Central memory CD8-positive, alpha-beta T cell (primary cell): ENCODE measurements at places on chromosomes 2 and 18.

GRCh38 chr2:72822794-72823193 lies 3.0 kb downstream of the EXOC6B start:
- DNase-seq = no peak

DNA sequence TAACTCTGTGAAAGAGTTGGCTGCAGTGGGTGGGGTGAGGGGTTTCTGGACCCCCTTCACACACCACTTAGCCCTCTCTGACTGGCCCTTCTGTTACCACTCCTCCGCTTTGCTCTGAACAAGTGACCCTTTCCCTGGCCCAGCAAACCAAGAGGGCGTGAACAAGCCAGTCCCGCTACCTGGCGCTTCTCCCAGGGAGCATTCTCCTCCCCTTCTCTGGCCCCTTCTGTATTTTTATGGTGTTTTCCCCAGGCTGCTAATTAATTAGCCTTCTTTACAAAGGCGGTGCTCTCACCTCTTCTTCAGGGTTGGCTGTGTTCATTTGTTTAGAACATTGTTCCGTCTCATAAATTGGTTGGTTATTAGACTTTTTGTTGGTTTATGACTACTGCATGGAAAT lies 180.1 kb downstream of the MGAT5 start:
- DNase-seq = no peak

DNA sequence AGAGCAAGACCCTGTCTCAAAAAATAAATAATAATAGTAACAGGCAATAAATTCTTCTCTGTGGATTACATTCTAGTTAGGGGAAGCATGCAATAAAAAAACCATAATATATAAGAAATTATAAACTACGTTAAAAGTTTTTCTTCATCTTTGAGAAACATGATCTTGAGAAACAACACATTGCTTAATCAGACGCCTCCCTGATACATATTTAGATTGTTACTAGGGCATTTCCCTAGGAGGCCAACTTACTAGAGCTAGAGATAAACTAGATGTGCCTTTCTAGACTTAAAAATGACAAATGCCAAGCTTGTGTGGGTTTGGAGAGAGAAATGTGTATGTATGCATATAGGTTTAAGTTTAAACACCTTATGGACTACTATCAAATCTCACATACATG lies 76.3 kb upstream of the GALNT5 start:
- no peak for DNase-seq

DNA sequence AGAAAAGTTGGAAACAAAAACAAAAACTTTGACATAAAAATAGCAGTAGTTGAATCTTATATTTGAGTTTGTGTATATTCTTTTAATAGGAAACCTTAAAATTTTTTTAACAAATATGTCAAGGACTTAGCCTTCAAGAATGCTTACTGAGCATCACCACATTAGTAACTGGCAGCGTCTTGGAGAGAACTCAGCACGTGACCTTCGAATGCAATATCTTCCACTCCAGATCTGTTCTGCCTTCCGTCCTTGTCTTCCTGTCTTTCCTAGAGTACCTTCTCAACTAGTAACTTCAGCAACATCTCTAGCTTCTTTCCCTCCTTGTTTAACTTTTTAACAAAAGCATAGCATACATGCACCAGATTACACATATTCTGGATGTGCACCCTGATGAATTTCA lies 972 bp downstream of the RSAD2 start:
- no peak for DNase-seq

- DNase-seq = no peak
These were observed 351.9 kb downstream of the SATB2 start for GRCh38 chr2:199105826-199106225.

- no peak for DNase-seq
These were observed 237.7 kb downstream of the HDAC4 start for GRCh38 chr2:239162976-239163687.

DNA sequence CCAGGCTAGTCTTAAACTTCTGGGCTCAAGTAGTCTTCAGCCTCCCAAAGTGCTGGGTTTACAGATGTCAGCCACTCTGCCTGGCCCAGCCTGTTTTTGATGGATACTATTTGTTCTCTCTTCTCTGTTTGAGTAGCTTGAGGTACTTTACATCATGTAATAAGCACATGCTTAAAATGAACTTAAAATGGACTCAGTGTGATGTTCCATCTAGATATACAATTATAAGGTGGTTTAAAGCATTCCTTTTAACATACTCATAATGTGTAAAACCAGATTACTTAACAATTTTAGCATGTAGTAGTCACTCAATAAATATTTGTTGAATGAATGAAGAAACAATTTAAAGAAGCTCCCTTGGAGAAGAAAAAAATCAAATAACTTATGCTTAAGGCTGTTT lies 9.6 kb downstream of the PTPRM start:
- DNase-seq = no peak

GRCh38 chr2:45184606-45185005 lies 175.4 kb upstream of the SIX2 start:
- no peak for DNase-seq

GRCh38 chr2:7523481-7524120 lies 606.4 kb downstream of the RNF144A start:
- DNase-seq = no peak

DNA sequence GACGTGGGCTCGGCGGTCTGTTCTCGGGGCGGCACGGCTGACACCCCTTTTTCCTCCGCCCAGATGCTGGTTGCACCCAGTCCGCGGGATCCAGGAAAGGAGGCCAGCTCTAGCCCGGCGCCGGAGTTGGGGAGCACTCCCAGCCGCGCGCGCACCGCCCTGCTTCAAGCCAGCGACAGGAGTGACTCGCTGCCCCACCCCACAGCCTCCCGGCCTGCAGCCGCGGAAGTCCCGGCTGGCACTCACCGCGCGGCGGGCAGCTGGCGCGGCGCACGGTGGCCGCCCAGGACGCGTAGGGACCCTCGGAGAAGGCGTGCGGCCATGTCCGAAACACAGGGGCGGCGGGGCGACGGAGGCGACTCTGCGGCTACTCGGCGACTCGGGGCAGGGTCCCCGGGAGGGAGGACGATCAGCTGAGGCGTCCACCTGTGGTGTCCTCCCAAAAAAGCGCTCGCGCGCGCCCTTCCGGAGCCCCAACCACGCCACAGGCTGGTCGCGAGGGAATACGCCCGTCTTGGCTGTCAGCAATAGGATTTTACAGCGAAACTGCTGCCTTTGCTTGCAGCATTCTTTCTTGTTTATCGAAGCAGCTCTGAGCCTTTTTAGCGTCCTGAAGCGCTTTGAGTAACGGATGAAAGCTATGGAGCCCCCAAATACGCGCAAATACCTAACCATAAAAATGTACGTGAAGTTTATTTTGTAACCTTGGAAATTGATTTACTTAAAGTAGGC lies at the start of gene ACADL:
ACADL (minus strand) TSS at position 507 of the 732 bp plus-strand sequence; CDS start at position 323, 184 bp downstream.
- DNase-seq = no peak

DNA sequence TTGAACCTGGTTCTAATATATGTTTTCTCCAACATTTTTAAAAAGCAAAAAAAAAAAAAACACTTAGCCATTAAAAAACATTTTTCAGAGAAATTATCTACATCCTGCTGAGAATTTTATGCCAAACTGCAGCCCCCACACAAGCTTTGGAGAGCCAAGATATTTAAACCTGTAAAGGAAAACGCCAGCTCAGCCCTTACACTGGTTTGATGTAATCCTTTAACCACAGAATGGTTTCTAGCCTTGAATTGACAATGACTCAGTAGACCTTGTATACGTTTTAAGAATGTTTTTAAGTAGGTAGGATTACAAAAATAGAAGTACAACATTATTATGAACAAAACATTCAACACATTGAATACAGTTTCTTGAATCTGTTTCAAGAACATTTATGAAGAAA lies 113.6 kb downstream of the BABAM2 start:
- DNase-seq = no peak

DNA sequence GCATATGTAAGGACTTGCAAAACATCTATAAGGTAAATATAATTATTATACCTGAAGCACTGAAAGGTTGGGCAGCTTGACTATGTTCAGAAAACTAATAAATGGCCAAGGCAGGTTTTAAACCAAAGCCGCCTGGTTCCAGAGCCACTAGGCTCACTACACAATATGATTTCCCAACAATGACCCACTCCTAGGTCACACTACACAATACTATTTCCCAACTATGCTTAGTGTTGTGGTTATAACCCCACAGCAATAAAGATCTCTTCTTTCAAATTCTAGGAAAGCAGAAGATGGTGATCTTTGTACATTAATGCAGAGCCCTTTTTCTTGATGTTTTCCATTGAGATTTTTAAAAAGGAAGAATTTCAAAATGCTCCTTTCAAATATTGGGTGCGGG lies 180.4 kb downstream of the CYRIA start:
- DNase-seq = no peak

- DNase-seq = no peak
These were observed 16.3 kb downstream of the DTNA start for GRCh38 chr18:34726286-34727004.

DNA sequence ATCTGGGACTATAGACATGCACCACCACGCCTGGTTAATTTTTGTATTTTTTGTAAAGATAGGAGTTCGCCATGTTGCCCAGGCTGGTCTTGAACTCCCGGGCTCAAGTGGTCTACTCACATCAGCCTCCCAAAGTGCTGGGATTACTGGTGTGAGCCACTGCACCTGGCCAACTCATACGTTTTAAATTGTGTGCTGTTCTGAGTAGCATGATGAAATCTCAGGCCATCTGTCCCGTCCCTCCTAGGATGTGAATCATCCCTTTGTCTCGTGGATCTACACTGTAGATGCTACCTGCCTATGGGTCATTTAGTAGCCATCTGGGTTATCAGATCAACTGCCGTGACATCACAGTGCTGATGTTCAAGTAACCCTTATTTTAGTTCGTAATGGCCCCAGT lies 38.5 kb upstream of the RMP24 start:
- DNase-seq = no peak

DNA sequence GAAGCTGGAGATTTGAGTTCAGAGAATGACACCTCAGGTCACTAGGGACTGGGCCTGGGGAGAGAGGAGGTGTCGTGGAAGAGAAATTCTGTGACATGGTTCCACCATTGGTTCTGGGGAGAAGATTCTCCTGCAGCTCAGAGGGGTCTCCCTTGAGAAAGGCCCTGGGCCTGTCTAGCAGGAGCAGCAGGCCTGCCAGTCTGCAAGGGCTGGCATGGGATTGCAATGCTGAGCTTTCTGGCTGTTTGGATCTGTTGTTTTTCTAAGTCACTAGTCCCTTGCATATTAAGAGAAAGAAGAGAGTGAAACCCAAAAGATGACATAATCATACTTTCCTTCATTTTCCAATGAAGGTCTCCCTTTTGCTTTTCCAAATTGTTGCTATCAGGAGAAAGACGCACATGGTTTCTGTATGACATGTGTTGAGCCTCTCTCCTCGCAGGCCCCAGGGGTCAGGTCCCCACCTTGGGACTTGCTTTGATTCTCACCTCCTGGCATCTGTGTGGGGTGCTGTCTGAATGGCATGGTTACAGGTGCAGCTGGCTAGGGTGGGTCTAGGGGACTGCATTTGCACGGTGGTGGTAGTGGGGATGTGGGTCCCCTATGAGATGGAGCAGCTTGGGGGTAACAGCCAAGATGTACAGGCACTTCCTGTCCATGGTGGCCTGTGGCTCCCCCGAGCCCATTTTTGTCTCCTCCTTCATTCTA lies 117.8 kb downstream of the GLI2 start:
- DNase-seq = no peak

DNA sequence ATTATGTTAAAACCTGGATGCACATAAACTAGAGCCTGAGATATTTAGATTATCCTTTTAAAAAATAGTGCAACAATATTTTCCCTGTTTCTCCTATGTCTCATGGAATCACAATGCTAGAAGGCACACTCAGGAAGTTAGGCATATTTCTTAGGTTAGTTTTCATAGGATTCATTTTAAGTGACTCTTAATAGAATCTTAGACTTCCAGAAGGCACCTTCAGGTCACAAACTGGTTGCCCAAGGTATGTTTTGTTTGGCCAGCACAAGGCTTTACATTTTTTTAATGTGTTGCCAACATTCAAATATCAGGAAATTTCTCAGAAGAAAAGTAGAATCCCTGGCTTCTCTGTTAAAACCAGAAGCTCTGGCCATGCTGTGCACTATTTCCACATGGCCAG lies 129.3 kb downstream of the LNPK start:
- no peak for DNase-seq

DNA sequence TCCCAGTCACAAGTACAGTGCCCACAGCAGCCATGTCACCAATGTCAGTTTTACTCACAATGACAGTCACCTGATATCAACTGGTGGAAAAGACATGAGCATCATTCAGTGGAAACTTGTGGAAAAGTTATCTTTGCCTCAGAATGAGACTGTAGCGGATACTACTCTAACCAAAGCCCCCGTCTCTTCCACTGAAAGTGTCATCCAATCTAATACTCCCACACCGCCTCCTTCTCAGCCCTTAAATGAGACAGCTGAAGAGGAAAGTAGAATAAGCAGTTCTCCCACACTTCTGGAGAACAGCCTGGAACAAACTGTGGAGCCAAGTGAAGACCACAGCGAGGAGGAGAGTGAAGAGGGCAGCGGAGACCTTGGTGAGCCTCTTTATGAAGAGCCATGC lies 31.3 kb downstream of the COX7A2L start:
- no peak for DNase-seq

DNA sequence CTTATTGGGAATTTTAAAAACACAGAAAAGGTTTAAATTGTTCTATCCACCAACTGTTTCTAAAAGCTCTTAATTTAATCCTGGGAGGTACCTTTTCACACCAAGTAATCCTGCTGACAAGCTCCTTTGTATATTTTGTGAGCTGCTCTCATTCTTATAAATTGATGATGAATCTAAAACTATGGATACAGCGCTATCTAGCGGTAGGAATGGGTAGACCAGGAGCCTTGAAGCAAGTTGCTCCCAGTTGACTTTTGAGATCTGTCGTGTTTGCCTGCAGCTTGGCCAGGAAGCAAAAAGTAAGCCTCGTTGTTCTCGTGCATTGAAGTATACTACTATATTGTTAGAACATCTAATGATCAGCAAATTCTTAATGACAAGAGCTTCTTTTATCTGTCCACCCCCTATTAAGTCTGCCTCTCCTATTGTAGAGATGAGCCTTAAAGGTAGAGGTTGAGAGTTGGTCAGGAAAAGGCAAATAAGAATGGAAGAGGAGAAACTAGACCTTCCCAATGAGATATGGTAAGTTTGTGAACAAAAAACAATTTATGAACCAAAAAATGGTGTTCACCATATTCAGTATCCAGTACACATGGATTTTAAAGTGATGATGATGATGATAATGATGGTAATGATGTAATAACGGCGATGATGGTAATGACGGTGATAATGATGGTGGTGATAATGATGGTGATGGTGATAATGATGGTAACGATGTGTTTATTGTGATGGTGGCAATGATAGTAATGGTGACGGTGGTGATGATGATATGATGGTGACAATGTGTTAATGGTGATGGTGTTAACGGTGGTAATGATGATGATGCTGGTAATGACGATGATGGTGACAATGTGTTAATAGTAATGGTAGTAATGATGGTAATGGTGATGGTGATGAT lies 212.1 kb upstream of the NCKAP5 start:
- no peak for DNase-seq

DNA sequence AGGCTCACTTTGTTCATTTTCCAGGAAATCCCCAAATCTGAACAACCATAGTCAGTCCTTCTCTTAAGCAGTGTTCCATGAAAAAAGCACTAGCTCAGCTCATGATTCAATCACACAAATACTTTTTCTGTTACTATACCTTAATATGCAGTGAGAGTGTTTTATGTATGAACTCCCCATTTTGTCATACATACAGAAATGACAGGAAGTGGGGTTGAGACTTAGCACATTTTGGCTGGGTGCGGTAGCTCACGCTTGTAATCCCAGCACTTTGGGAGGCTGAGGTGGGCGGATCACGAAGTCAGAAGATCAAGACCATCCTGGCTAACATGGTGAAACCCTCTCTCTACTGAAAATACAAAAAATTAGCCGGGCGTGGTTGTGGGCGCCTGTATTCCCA lies 55.2 kb upstream of the DTNB start:
- DNase-seq = no peak
